Activated naive CD4-positive, alpha-beta T cell treated with anti-CD3 and anti-CD28 coated beads for 36 hours (primary cell): ENCODE measurements at places on chromosomes 3 and 15. TPM values are rescaled to one million over a fixed set of nuclear protein-coding genes. Genes with fewer than 3 reads are reported as not detected.

The POLQ gene
- 20.1 TPM for total RNA-seq

The SERPINI2 gene
- not detected for total RNA-seq

The TGM5 gene
- total RNA-seq = not detected

The TCAIM gene
- total RNA-seq = 14.0 TPM

The DAPK2 gene
- 0.44 TPM for total RNA-seq

The PIK3CB gene
- total RNA-seq = 19.2 TPM

The NSUN3 gene
- 10.9 TPM for total RNA-seq

The STRA6 gene
- total RNA-seq = not detected

The ALDH1L1 gene
- not detected for total RNA-seq

The ARGFX gene
- not detected for total RNA-seq

The NTRK3 gene
- total RNA-seq = 0.95 TPM
